Foreskin fibroblast (primary cell): ENCODE measurements at places on chromosomes 2 and 18.

GRCh38 chr2:172962082-172962481, 113.6 kb upstream of the MAP3K20 start:
- DNase-seq = no peak

DNA sequence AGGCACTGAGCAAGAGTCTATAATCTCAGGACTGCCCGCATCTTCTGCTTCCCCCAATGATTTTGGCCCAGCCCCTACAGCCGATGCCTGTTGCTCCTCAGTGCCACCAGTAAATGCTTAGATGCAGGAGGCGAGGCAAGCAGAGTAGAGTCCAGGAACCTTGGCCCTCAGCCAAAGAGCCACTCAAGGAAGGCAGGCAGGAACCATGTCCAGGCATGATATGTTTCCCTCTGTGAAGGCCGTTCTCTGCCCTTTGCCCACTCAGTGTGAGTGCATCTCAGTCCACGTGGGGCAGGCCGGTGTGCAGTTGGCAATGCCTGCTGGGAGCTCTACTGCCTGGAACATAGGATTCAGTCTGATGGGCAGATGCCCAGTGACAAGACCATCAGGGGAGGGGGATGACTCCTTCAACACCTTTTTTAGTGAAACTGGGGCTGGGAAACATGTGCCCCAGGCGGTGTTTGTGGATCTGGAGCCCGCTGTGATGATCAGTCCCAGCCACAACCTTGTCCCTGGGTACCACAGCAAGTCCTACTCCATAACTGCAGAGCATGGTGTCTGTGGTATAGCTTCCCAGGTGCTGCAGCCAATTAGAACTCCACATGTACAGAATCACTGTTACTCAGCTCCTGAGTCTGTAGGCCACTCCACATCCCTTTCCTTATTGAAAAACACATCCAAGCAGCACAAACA, 9.7 kb upstream of the DNAJB2 start:
- DNase-seq = no peak

DNA sequence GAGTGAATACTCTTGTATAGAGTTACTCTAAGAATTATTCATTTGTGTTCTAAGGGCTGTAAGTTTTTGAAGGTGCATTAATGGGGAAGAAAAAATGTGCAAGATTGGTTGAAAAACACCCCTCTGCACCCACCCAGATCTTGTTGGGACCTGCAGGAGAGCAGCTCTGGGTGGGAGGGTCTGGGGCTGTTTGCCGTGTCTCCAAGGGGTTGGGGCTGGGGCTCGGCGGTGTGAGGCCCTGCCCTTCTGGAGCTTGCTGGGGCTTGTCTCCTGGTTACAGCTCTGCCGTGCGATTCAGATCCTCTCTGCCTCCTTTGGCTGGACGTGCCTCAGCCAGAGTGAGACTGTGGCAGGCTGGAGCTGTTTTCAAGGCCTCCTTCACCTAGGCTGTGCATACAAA, 26.1 kb downstream of the IGFBP2 start:
- DNase-seq = no peak

DNA sequence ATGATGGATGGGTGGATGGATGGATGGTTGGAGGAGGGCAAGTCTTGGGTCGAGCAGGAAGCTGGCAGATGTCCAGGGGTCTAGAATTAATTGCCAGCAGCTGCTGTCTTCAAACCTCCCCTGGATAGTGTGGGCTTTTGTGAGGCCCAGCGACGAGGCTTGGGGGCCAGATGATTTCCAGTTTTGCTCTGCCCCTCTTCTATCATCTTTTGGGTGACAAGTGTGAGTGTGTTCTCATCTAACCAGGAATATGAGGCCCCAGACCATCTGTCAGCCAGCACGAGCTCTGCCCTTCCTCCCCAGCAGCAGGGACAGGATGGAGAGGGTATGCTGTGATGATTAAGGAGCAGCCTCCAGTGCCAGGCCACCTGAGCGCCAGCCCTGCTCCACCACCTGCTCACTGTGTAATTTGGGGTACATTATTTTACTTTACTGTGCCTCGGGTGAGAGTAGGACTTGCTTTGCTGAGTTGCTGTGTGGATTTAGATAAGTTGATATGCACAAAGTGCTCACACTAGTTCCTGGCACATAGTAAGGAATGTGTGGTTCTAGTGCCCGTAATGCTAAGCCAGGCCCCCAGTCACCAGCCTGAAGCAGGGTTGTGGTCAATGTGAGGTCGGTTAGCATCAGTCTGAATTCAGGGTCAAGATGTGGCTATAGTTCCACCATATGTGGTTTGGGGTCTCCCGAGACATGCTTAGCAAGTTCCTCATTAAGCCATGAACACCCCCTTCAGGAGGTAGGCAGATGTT, 251.1 kb downstream of the CYP26B1 start:
- no peak for DNase-seq

- DNase-seq = peak; percentile 88
Measured at GRCh38 chr2:218398437-218399390, 954 bp upstream of the CTDSP1 start.

GRCh38 chr18:58572181-58572580, 56.7 kb downstream of the ALPK2 start:
- DNase-seq = peak; percentile 97

DNA sequence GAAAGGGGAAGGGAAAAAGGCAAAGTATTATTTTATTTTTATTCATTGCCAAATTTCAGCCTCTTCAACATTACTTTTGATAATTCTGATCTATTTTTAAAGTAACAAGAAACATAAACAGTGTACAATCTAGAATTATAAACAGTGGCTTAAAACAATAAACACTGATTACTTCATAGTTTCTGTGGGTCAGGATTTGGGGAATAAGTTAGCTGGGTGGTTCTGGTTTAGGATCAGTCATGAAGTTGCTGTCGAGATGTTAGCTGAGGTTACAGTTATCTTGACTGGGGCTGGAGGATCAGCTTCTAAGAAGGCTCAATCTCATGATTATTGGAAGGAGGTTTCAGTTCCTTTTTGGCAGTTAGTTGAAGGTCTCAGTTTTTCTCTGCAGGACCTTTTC, 109.2 kb downstream of the SCN2A start:
- DNase-seq = no peak

- DNase-seq = no peak
Measured at GRCh38 chr2:112705575-112705974, 15.2 kb upstream of the NT5DC4 start.

DNA sequence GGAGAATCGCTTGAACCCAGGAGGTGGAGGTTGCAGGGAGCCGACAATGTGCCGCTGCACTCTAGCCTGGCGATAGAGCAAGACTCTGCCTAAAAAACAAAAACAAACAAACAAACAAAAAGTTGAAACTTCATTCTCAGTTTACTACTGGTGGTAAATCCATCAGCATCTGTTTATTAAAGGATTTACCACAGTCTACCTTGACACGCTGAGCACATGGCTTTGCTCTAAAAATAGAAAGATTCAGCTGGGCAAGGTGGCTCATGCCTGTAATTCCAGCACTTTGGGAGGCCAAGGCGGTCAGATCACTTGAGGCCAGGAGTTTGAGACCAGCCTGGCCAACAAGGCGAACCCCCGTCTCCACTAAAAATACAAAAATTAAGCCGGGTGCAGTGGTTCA, 201.3 kb downstream of the TGIF1 start:
- DNase-seq = no peak

GRCh38 chr2:236136538-236136937, 31.6 kb downstream of the GBX2 start:
- DNase-seq = no peak

DNA sequence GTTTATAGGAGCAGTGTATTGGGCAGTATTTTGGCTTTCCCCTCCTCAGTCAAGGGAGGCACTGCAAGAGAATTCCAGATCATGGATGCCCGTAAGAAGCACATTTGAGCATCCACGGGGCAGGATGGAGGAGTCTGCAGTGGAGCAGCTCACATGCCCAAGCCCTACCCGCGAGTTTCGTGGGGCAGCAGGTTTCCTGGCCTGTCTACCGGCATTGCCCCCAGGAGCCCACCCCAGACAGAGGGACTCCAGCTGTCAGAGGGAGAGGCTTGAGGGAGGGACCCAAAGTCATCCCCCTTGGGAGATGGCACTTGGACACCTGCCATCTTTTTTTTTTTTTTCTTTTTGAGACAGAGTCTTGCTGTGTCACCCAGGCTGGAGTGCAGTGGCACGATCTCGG, 31.3 kb downstream of the TMEM177 start:
- DNase-seq = no peak

GRCh38 chr2:16559278-16560067, 106.2 kb downstream of the CYRIA start:
- DNase-seq = no peak

- no peak for DNase-seq
Measured at GRCh38 chr18:47898696-47899095, 31.8 kb downstream of the SMAD2 start.

DNA sequence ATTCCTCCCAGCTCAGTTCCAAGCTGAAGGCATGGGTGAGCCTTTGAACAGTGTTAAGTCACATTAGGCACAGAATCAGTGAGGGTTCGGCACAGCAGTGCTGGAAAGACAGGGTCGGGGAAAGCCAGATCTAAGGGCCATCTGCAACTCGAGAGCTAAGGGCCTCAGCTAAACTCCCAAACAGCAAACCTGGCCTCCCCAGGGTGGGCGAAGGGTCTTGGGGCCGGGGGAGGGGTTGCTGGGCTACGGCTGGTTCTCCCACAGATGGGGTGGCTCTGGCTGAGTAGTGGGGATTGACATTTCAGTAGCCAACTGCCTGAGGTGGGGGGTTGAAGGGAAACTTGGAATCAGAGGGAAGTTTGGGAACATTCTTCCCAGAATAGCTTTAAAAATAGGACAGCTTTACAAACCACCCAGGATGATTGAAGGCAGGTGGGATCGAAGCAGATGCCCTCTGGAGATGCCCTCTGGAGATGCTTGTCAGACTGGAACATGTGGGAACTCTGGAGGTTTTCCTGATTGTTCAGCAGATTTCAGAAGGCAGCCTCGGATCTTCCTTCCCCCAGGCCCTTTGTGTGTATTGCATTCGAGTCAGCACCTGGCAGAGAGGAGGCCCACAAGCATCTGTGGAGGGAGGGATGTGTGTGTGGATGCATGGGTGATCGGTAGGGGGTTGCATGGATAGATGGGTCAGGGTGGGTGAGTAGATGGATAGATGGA, 156.4 kb downstream of the SMAD7 start:
- no peak for DNase-seq

DNA sequence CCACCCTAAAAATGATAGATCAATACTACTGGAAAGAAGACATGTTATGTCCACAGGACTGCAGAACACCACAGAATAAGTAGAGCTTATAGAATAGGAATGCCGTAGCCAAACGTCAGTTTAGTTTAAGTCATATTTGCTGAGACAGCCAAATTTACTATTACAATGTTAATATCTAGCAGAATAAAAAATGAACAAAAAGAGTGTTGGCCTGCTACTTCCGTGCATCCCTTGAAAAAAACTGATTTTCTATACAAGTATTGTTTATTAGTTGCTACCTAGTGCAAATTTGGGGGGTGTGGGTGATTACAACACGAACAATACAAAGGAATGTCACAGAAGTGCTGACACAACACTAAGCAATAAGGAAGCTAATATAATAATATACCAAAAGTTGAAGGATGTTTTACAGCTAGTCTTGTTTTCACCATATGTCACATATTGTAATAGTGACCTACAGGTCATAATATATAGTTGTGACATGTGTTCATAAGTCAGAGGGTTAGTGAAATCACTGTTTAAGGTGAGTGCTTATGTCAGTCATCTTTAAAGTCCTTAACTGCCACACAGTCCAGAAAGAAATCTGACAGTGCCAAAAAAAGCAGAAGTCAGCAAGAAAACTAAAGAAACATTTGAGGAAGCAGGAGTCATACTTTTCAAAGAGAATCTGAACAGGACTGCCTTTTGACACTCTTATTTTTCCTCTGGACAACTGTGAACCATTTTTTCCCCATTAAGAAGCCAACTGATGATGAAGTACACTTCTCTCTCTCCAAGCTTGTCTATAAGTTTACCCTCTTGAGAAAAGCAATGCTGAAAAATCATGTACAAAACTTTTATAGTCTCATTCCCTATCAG, 376.4 kb downstream of the ZEB2 start:
- DNase-seq = no peak

DNA sequence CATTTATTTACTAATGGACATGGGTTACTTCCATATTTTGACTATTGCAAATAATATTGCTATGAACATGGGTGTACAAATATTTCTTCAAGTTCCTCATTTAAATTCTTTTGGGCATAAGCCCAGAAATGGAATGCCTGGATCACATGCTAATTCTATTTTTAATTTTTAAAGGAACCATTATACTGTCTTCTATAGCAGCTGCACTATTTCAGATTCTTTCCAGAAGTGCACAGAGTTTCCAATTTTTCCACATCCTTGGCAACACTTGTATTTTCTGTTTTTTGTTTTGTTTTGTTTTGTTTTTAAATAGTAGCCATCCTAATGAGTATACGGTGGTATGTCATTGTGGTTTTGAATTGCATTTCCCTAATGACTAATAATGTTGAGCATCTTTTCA, 8.5 kb upstream of the RALBP1 start:
- peak; percentile 6 for DNase-seq

- no peak for DNase-seq
Measured at GRCh38 chr2:60539140-60539539, 14.3 kb downstream of the BCL11A start.

- DNase-seq = peak; percentile 51
Measured at GRCh38 chr2:222294996-222295367, 3.8 kb downstream of the PAX3 start.

DNA sequence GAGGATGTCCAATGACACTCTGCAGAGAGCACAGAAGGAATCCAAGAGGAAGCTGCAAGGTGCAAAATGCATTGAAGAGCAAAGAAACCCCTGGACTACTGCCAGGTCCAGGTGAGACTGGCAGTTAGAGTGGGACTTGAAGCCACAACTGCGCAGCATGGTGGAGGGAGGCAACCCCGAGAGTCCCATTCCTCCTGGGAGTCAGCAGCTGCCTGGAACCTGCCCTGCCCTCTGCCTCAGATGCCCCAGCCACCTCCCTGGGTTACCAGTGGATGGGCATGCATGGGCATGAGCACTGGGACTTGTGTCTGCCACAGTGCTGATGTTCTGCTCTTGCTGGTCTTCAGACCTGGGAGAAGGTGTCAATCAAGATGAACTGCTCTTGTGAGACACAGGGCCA, 43.2 kb downstream of the ANKMY1 start:
- no peak for DNase-seq

- DNase-seq = no peak
Measured at GRCh38 chr2:8539743-8540551, 141.9 kb upstream of the ID2 start.

GRCh38 chr2:135798762-135799161, 38.2 kb downstream of the LCT start:
- peak; percentile 42 for DNase-seq

DNA sequence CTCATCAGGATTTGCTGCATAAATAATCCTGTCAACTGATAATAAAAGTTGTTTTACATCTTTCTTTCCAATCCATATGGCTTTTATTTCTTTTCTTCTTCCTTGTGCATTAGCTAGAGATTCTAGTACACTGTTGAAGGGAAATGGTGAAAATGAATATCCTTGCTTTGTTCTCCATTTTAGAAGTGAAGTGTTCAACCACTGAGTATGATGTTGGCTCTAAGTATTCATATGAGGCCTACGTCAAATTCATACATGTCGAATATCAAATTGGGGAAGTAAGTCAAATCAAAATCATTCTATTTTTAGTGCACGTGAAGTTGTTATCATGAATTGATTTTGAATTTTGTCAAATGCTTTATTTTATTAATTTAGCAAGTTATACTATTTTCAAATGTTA, 7.8 kb upstream of the ACKR3 start:
- DNase-seq = no peak
